ENCODE measurements at places on chromosomes 7 and 10.

DNA sequence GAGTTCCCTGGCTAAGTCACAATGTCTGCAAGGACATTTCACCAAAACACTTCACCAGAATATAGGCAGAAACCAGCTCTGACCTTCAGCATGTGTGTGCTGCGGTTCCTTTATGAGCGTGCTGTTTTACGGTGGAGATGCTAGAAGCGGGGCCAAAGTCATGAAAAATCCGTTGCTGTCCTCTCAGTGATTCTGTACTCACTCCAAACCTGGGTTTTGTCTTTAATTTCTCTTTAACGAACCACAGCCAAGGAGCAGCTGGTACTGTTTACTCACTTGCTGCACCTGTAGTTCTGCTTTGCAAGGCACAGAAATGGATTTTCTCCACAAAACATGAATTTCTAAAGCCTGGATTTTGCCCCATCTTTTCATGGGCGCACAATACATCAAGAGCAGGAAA is 639.9 kb downstream of the PHTF2 start:
- DNase-seq = no peak

- no peak for DNase-seq
Measured at GRCh38 chr10:50951365-50951764, 65.9 kb upstream of the A1CF start.

DNA sequence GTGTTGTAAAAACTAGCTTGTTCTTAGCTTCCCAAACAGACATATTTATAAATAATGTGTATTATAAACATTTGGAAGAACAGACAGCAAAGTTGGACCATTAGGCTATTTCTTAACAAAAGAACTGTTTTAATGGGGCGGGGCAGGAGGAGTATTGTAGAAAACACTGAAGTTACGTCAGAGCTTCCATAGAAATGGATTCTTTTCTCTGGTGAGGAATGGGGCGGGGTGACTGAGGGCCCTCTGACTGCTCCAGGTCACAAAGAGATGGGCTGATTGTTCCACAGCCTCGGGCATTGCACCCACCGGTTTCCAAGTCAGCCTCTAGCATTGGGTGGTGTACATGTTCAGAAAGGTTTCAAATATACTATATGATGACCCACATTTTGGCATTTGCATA is 36.8 kb upstream of the ADAM12 start:
- no peak for DNase-seq

DNA sequence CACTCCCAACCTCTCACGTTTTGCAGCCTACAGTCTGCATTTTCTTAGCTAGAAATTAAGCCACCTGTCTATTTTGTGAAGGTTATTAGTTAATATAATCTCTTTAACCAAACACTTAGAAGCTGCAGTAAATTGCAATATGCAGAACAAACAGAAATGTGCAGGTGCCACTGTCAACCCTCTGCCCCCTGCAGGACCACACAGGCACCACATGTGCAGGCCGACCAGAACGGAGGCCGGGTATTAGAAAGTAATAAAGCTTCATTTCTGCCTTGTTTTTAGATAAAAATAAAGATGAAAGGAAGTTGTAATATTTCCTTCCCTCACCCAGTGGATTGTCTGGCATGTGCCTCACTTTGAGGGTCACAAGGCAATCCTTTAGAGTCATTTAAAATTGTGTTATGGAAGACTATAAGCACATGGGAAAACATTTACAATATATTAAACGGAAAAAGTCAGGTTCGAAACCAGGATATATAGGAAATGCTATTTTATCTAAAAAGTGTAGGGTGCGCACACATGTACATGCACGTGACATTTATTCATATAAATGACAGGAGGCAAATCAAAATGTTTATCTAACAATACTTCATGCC is 158.2 kb downstream of the ARHGAP12 start:
- DNase-seq = peak; percentile 28

DNA sequence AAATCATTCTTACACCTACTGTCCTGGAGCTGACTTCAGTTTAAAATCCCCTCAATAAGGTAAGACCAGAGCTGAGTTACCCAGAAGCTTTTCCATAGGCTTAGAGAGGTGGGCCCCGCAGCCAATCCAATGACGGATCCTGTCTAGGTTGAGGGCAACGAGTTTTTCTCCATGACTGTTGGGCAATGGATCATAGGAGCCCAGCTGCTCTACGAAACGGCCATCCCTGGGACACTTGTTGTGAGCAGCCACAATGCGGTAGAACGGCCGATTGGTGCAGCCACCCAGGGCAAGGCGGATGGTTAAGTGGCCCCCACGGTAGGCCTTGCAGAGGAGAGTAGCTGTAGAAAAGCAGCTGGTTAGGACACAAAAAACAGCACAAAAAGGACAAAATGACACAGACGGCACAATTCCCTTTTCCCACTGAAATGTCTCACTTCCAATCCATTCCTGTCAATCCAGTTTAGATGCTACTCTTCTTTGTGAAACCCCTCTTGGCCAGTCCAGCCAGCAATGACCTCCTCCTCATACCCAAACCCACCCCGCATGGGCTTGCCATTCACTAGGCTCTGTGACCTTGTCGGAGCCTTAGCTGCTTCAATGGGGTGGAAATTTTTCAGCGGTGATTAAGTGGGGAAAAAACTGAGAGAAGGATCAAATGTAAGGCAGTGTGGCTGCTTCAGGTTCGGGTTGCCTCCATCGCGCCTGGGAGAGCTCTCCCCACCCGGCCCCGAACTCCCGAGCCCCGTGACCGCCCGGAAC is 580 bp downstream of the MRPS16 start:
- DNase-seq = no peak

DNA sequence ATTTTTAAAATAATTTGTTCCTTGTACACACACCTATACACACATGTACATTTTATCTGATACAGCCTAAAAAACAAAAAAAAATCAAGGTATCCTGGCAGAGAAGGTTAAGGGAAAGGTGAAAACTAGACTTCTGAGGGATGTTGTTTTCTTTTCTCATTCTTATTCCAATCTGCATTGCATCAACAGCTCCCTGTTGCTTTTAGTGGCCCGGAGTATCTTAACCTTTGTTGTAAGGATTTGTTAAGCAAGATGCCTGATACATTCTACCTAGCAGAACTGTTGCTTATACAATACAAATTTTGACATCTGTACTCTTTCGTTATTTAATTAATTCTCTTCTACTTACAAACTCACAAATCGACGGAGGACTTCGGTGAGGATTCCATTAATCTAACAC is 167.4 kb downstream of the GNAI1 start:
- DNase-seq = no peak

DNA sequence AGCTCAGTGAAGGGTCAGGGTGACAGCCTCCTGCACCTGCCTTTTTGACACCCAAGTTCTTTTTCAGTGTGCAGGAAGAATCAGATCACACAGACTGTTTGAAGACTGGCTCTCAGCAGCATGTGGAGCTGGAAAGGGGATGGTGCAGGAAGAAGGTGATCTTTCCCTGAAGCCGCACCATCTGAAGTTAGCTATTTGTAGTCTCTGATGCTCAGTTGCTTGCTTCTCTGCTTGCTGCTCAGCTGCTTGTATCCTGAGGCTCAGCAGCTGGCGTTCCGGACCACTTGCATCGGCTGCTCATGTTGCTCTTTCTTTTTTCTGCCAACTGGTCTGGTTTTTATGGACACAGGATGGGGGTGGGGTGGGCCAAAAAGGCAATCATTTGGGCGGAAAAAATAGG is 15.8 kb upstream of the DNMBP start:
- DNase-seq = no peak

GRCh38 chr10:86974484-86974883 is 6.2 kb downstream of the ADIRF start:
- no peak for DNase-seq

GRCh38 chr10:131748831-131749766 is 151.7 kb upstream of the PPP2R2D start:
- no peak for DNase-seq

- DNase-seq = peak; percentile 95
Measured at GRCh38 chr10:79068562-79069324, at the start of gene ZMIZ1. ZMIZ1 (plus strand) TSS chr10:79068966; CDS start chr10:79201633, 132,667 bp downstream.

- DNase-seq = no peak
Measured at GRCh38 chr10:42932735-42933447, 144.0 kb upstream of the RET start.

DNA sequence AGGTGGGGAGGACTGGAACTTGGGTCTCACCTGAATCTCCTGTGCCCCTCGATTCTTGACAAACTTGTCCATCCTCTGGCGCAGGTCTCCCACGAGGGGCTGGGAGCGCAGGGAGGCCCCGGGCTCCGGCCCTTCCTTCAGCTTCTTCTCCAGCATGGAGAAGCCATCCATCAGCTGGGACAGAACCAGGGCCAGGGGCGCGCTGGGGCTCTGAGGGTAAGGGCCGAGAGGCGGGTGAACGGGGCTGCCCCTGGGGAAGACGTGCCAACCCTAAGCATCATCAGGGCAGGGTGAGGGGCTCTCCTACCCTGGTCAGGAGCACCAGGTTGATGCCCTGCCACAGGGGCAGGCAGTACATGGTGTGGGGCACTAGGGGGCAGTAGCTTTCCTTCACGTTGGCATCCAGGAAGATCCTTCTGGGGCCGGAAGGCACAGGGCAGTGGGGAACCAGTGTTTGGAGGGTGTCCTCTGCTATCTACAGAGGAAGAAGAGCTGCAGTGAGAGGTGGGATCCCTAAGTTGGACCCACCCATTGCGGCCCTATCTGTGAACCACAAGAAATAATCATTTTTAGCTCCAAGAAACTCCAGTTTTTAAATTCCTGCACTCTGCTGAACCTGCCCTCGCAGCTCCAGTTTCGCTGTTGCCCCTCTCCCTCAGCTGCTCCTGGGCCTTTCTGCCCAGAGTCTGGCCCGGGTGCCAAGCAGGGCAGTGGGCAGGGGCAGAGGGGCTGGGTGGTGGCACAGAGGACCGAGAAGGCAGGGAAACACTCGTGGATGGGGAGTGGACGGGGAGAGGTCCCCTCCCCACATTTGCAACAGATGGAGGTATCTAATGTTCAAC is 10.8 kb upstream of the PYROXD2 start:
- DNase-seq = peak; percentile 49

GRCh38 chr10:66844176-66844942 is 81.5 kb upstream of the LRRTM3 start:
- DNase-seq = peak; percentile 38

DNA sequence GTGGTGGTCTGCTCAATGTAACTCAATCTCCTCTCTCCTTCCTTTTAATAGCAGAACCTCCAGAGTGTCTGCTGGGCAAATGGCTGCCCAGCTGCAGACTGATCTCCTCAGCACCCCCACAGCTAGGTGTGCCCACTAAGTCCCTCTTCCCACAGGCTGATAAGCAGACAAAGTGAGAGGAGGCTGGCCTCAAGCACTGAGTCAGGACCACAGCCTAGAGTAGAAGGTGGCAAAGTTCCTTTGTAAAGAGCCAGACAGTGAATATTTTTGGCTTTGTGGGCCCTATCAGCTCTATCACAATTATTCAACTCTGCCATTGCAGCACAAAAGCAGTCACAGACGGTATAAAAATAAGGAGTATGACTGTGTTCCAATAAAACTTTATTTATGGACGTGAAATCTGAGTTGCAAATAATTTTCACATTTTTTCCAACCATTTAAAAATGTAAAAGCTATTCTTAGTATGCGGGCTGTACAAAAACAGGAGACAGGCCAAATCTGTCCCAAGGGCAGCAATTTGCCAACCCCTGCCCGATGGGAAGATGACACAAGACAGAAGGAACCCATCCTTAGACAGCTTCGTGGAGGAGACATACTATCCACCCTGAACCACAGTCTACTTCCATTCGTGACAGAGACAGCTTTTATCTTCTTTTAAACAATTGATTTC is 23.4 kb downstream of the JAZF1 start:
- no peak for DNase-seq

GRCh38 chr10:60849217-60849616 is 70.9 kb downstream of the CDK1 start:
- DNase-seq = no peak

DNA sequence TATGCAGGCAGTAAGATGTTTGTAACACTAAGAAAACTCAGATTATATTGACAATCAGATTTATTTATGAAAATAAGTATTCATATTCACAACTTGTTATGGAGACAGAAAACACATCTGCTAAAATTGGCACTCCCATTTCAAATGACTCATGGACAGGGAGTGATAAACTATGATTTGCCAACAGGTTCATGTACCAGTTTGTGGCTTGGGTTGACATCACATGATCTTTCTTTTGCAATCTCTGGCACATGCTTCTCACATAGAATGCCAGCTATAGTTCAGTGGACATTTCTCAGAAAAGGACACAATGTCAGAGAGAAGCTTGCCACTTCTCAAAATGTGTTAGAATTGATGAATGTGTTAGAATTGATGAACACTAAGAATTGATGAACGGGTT is 663.2 kb upstream of the ANKRD30A start:
- DNase-seq = peak; percentile 83

DNA sequence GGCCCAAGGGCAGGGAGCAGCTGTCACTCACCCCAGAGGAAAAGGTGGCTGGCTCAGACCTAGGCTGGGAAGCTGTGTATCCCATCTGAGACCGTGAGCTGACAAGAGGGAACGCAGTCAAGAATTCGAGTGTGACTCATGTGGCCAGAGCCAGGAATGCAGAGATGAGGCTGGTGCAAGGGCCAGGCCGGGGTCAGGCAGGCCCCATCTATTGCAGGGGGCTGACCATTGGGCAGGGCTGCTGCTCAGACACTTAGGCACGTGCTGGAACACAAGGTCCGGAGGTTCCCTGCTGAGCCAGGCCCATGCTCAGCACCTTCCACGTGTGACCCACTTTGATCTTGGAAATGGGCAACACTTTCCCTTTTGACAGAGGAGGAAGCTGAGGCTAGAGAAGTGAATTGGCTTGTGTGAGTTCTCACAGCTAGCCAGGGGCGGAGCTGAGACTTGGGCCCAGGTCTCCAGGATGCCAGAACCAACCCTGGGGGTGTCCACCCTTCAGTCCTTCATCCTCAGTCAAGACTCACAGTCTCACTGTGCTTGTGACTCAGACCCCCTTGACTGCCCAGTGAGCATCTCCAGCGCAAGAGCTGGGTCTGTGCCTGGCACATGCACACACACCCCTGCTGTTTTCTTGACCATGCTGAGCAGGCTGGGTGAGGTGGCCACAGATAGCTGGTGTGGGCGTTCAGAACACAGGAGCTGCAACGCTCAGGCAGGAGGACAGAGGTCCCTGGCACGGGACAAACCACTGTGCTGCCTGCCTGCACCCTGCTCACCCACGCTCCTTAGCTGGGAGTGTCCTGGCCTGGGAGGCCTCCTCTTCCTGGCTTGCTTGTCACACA is 47.6 kb upstream of the PPIF start:
- peak; percentile 80 for DNase-seq
